GDM1 (cell line): ENCODE measurements at places on chromosomes 12 and 14.

DNA sequence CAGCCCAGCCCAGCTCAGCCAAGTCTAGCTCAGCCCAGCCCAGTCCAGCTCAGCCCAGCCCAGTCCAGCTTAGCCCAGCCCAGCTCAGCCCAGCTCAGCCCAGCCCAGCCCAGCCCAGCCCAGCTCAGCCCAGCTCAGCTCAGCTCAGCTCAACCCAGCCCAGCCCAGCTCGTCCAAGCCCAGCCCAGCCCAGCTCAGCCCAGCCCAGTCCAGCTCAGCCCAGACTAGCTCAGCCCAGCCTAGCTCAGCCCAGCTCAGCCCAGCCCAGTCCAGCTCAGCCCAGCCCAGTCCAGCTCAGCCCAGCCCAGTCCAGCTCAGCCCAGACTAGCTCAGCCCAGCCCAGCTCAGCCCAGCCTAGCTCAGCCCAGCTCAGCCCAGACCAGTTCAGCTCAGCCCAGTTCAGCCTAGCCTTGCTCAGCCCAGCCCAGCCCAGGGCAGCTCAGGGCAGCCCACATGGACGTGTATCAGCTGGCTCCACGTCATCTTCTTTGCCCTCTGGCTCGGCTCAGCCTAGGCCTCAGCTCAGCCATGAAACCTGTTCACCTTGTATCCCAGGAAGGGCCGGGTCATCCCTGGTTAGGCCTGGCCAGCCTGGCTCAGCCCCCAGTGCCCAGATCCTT is 185.6 kb downstream of the TMEM121 start:
- no peak for DNase-seq

DNA sequence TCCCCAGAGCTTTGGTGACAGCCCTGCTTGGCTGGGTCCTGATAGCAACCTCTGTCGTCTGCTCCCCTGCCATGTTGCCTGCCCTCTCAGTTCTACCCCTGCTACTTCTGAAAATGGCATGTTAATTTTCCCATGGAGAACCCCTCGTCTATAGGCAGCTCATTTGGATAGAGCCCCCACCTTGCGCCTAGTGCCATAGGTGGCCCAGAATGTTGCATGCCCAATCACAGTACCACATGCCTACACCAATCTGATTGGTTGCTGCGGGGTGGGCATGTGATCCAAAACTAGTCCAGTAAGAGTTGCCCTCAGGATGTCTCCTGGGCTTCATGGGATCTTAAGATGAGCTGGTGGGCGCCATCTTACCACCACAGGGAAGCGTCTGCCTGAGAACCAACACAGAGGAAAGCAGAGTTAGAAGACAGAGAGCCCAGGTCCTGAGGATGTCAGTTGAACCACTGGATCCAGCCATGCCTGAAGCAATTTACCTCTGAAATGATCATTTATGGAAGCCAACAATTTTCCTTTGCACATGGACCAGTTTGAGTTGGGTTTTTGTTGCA is 85.7 kb downstream of the PAPOLA start:
- no peak for DNase-seq

GRCh38 chr14:103118018-103118662 is 5.1 kb upstream of the TNFAIP2 start:
- DNase-seq, result peak; percentile 62

DNA sequence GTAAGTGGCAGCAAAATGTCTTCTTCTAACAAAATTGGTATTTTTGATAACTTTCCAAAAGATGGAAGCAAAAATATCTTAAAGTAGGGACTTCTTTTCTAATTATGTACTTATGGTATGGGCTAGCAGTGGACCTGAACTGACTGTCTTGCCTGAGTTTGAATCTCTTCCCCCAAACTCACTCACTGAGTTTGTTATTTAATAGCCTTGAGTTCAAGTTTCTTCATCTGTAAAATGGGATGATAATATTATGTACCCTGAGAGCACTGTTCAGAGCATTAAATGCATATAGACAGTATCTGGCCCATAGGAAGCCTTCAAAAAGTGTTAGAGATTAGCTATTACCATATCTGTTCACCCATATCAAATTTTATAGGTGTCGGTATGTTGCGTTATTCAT is 210.4 kb upstream of the NUDT4 start:
- DNase-seq, result no peak

DNA sequence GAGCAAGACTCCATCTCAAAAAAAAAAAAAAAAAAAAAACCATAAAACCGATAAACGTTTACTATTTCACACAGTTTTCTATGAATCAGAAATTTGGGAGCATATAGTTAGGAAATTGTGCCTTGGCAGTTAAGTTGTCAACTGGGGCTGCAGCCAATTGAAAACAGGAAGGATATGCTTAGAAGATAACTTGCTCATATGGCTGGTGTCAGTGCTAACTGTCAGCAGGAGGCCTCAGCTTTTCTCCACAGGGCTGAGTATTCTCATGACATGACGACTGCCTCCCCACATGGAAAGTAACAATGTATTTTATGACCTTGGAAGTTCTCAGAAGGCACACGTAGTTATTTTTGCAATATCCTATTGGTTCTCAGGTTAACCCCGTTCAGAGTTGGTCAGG is 29.6 kb upstream of the OR5AU1 start:
- DNase-seq, result no peak

DNA sequence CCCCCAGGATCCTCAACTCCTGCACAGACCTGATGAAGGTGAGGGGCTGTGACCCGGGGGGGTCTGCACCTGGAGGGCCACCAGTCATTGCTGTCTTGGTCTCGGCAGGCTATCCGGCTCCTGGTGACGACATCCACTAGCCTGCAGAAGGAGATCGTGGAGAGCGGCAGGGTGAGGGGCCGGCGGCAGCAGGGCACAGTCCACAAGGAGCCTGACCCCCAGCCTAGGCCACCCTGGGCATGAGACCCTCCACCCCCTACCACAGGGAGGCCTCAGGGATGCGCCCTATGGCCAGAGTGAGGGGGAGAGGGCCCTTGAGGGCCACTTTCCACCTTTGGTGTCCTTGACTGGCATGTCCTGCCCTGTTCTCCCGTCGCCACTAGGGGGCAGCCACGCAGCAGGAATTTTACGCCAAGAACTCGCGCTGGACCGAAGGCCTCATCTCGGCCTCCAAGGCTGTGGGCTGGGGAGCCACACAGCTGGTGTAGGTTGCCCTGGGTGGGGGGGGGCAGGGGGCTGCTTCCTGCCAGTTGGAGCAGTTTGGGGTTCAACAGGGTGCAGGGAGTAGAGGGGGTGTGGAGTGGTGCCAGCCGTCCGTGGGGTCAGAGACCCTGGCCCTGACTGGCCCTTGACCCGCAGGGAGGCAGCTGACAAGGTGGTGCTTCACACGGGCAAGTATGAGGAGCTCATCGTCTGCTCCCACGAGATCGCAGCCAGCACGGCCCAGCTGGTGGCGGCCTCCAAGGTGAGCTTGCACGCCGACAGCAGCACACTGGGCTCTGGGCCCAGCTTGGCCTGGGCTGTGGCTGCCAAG is 25.0 kb downstream of the HIP1R start:
- peak; percentile 51 for DNase-seq

- DNase-seq, result no peak
Observed at GRCh38 chr12:130655010-130655409, 61.1 kb downstream of the RIMBP2 start.

DNA sequence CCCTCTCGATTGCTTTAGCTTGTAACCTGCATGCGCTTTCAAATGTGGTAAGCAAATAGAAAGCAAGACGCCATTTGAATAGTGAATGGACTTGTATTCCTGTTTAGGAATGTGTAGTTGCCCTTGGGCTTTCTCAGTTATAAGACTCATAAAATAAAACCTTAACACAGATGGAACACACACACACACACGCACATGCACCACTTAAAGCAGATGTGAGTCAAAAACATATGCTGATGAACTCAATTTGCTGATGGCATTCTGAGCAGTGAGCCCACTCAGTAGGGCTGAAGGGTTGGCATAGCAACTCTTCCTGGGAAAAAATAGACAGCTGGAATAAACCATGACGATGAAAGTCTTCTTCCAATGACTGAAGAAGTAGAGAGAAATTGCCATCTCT is 360.5 kb downstream of the APAF1 start:
- no peak for DNase-seq

GRCh38 chr14:24280797-24281460 is 9.5 kb upstream of the RABGGTA start:
- no peak for DNase-seq

DNA sequence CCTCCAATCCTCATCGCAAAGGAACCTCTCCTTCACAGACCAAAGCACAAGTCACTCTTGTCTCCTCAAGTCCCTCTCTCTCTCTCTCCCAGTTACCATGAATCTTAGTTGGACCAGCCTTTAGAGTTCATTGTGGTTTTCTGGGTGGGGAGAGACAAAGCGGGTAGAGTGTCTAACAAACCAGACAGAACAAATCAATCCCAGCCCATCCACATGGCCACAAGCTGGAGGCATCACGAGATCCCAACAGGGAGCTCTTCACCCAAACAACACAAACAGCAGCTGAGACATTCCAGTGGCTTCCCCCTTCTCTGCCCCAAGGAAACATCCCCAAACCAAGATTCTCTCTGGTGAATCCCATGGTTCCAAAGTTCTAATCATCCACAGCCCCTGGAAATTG is 22.4 kb downstream of the ACTN1 start:
- no peak for DNase-seq
